Occipital lobe (tissue), 3 donors: ENCODE measurements at places on chromosomes 1 and 21.

GRCh38 chr1:40635763-40636500 is 29.6 kb downstream of the RIMS3 start:
- DNase-seq: no peak

DNA sequence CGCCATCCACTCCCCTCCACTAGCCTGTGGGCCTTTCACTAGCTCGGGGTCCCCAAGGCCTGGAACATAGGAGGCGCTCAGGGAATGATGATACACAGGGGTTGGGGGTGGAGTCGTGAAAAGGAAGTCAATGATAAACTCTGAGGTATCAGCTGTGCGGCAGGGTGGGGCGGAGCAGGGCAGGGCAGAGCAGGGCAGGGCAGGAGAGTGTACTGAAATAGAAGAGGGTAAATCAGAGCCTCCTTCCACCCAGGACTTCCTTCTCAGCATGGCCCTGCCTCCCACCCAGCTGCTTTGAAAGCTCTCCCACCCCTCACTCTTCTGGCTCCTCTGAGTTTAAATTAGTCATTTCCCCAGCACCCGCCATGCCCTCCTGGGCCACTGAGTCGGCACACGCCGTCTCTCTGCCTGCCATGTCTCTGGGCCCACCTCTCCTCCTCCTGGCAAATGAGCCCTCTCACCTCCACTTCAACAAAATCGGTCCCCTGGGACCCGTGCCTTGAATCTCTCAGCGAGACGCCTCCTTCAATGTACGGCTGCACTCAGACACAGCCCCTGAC is 16.9 kb downstream of the CAPZB start:
- no peak for DNase-seq

- no peak for DNase-seq
Observed at GRCh38 chr1:64975740-64976139, 9.4 kb upstream of the JAK1 start.

GRCh38 chr1:219085988-219086387 is 87.7 kb upstream of the LYPLAL1 start:
- DNase-seq: no peak

DNA sequence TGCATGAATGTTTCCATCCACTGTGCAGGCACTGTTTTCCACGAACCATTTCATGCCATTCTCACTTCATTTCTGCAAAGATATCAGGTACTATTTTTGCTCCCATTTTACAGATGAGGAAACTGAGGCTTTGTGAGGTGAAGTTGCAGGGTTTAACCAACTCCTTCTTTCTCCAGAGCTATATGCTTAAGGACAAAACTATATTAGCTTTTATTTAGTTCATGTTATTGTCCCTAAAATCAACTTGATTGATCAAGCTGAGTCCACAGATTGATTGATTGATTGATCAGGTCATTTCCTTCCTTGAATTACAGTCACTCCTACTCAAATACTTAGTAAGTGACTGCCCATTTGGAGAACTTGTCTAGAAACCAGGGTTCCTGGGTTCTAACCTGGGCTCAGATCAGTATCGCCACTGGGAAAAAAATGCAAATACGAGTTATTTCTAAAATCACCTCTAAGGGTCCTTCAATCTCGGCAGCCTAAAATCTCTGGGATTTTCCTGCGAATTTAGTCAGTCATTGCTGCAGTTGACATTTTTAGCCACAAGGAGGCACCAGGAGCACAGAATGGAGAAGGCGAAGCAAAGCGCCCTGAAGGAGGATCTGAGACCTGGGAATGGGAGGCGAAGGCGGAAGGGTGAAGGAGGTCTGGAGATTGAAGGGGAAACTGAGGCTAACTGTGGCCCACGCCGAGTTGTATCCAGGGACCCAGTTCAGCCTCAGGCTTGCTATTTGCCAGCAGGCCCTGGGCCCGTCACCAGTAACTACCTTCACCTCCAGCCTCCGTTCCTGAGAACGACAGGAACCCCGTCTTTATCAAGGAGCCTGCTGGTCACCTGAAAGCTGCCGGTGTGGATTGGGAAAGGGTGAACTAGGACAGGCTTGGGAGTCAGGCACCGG is 14.3 kb upstream of the MUL1 start:
- DNase-seq: peak; percentile 45

GRCh38 chr1:191453487-191453886 is 704.8 kb upstream of the RGS18 start:
- DNase-seq: no peak

GRCh38 chr1:215844266-215844665 is 277.2 kb downstream of the KCTD3 start:
- DNase-seq: no peak

GRCh38 chr1:174217787-174218574 is 58.7 kb downstream of the RABGAP1L start:
- DNase-seq: no peak

GRCh38 chr1:47963568-47964358 is 33.4 kb downstream of the TRABD2B start:
- DNase-seq: no peak

DNA sequence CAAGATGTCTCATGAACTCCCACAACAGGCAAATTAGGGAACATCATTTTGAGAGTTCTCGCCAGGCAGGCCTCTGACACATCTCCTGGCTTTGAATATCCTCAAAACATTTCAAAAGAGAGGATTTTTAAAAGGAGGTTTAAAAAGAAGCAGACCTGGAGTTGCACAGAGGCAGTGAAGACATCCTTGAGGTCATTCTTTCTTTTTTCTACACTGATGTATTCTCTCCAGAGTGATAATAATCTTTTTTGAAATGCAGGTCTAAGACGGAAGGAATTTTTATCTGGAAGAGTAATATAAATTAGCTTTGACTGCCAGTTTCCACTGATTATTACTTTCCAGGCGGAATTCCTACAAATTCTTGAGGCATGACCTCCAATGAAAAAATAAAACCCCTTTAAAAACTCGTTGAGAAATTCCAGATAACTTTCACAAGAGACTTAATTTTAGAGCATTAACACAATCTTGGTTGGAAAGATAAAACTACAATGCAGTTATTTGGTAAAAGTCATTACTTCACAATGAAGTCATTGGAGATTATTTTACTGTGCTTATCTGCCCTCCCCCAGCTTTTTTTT is 125.0 kb downstream of the LYPLAL1 start:
- DNase-seq: no peak

- DNase-seq: no peak
Observed at GRCh38 chr1:42186152-42186551, 21.6 kb upstream of the GUCA2A start.

DNA sequence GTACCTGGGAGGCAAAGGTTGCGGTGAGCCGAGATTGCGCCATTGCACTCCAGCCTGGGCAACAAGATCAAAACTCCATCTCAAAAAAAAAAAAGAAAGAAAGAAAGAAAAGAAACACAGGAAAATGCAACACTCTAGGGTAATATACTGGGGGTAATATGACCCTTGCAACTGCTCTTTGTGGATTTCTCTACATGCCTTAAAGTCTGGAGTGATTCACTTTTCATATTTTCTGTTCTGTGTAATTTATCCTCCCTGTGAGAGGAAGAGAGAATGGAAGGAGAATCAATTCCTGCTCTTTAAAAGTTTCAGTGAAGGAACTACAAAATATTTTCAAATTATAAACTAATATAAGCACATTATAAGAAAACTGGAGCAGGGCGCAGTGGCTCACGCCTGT is 22.7 kb downstream of the RIT1 start:
- no peak for DNase-seq

GRCh38 chr1:47215713-47216112 is 16.3 kb downstream of the TAL1 start:
- DNase-seq: no peak

DNA sequence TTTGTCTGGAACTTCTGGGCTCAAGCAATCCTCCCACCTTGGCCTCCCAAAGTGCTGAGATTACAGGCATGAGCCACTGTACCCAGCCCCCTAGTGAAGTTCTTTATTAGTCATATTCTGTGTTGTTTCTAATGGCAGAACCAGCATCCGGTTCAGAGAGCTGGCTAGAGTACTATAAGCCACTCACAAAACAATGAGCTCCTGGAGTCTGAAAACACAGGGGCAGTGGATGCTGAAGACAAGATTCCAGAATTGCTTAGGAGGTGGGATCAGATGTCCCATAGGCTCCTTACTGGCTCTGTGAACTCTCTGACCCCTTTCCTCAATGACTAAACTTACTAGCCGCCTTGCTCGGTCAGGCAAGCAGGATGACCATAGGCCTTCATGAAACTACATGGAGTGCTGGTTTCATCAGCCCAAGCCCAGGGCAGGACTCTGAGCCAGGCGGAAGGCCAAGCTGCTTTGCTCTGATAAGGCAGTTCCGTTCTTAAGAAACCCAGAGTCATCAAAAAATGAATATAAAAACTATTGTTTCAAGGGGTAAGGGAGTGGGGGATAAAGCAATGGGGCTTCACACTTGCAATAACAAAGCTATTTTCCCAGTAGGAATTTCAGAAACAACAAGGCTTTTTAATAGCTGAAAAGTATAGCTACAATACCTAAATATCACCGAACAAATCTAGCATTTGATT is 8.1 kb downstream of the MTHFR start:
- no peak for DNase-seq

- no peak for DNase-seq
Observed at GRCh38 chr21:17476006-17476405, 36.8 kb upstream of the CXADR start.

DNA sequence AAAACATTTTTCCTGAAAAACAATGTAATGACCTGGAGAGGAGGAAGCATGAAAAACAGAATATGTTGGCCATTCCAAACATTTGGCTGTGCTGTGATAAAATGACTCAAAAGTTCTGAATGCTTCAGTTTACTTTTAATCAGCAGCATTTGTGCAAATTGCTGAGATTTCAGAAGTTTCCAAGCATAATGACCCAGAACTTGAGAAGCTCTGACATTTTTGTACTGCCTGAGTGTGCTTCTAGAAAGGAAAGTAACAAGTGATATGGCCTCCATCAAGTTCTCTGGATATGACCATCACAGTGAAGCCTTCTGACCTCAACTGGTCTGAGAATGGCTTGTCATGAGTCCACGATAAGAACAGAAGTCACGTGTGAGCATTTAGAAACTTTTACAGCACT is 283.4 kb upstream of the ZRANB2 start:
- DNase-seq: no peak

DNA sequence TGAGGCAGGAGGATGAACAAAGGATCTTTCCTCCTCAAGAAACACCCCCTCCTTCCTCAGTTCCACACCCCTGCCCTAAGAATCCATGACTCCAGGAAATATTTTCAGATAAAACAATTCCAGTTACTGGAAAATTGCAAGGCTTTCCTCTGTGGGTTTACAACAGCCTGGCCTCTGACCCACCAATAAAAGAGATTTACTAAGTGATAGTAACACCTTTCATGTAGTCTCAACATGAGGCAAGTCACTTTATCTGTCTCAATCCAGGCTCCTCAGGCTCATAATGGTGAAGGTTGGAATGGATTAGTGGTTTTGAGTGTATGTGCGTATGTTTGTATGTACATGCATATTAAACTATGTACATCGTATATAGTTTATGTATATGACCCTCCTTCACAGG is 71.4 kb upstream of the PPP2R5A start:
- DNase-seq: no peak

DNA sequence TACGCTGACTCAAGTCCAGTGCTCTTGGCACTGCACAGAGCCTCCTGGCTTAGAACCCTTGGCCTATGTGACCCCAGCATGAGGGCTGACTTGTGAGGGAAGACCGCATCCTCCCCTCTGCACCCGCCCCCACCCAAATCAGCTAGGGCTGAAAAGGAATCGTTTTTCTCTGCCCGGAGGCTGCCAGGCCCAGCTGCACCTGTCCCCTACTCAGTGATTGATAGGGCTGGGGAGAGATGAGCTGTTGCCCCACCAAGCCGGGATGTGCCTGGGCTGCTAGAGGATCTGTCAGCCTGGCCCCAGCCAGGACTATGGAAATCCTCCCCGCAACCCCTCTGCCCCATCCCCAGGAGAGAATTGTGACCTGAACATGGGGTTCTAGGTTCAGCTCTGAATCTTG is 20.6 kb downstream of the MYOG start:
- no peak for DNase-seq

GRCh38 chr1:92484472-92485380 is 2.0 kb downstream of the GFI1 start:
- DNase-seq: no peak

GRCh38 chr1:224387302-224387912 is 30.7 kb downstream of the CNIH4 start:
- DNase-seq: no peak

DNA sequence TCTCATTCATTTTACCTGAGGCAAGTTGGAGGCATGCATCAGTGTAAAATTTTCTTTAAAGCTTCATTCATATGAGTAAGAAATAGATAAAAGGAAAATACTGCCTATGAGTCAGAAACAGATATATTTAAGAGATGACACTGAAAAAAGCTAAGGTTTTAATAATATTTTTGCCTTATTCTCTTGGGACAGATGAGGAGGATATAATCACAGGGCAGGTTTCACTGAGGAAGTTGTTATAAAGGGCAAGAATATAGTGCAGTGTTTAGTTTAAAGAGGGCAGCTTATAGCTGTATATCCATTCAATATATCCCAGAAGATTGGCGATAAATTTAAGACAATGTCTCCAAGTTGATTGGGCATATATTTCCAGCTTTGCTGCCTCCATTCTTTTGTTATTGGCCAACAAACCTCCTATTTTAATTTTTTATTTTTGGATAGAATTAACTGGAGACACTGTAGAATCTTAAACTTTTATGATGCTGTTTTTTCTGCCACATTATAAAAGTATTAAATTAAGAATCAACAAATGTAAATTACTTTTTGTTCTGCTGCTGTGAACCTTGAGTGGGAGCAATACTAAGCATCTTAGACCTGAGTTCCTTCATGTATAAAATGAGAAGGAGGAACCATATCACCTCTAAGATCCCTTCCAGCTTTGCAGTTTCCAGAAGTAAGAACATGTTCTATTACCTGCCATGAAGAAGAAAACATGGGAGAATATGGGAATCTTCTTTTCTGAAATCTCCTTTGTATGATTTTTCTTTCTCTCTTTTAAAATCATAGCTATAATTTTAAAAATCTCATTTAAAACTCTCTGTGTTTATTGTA is 171.6 kb downstream of the S1PR1 start:
- no peak for DNase-seq

- DNase-seq: no peak
Observed at GRCh38 chr1:81230983-81231728, 569.6 kb upstream of the ADGRL2 start.

GRCh38 chr1:170634293-170634692 is 29.6 kb upstream of the PRRX1 start:
- DNase-seq: no peak

- DNase-seq: no peak
Observed at GRCh38 chr21:46061950-46062349, 36.0 kb upstream of the COL6A2 start.

- DNase-seq: no peak
Observed at GRCh38 chr1:116491700-116492357, 79.0 kb downstream of the CD58 start.

DNA sequence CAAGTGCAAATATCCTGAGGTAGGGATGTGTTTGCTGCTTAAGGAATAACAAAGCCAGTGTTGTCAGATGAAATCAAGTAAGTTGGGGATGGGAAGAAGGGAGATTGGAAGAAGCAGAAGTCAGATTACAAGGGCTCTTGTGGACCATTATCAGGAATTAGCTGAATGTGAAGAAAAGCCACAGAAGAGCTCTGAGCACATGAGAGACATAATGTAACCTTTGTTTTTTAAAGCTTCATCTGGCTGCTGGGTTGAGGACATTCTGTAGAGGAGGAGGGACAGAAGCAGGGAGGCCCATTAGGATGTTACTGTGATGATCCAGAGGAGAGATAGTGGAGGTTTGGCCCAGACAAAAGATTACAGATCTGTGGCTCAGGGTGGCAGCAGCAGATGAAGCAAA is 111.7 kb downstream of the DUSP10 start:
- DNase-seq: no peak
